ENCODE measurements at places on chromosomes 5 and 9.
A peak's percentile ranks its signal among the peaks of the same experiment; 100 is the strongest.

DNA sequence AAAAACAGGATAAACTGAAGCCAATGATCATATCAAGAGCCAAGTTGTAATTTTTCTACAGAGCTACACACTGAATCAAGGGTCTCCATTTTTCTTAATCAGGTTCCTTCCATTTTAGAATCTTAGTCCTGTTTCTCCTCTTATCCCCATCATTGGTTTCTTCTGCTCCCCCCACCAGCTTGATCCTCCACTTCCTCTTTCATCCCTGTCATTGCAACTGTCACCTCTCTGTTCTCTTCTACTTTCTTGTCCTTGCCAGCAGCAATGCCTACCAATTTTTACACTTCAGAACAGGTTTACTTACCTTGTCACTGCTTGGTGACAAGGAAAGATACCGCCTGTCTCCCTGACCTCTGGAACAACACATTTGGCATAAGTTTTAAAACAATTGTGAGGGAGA, 97.3 kb downstream of the CFAP90 start:
- no peak for DNase-seq

DNA sequence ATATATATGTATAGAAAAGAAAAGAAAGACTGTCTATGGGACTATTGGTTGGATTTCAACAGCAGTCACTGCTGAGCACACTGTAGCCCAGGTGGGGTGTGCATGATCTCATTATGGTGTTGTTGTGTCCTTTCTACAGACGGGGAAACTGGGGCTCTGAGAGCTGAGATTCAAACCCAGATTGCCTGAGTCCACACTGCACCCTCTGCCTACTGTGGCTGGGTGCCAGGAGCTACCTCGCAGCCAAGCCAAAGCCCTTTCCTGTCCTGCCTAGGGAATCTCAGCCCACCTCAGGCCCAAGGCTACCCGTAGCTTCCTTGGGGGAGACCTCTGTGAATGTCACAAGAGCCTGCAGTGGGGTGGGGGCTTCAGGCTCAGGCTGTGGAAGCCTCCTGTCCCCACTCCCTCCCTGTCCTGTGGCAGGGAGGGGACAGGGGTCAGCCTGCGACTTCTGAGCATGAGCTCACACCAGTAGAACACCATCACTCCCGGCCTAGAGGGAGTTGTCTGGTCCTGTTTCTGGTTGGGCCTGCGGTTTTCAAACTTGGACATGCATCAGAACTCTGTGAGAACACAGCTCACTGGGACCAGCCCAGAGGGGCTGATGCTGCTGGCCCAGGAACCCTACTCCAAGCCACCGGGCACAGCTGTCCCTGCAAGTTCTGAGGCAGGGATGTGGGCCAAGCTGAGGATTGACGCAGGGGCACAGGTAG, 7.9 kb upstream of the NINJ1 start:
- DNase-seq = no peak

- DNase-seq = no peak
These were observed 208.3 kb downstream of the MCTP1 start for GRCh38 chr5:95076395-95077185.

DNA sequence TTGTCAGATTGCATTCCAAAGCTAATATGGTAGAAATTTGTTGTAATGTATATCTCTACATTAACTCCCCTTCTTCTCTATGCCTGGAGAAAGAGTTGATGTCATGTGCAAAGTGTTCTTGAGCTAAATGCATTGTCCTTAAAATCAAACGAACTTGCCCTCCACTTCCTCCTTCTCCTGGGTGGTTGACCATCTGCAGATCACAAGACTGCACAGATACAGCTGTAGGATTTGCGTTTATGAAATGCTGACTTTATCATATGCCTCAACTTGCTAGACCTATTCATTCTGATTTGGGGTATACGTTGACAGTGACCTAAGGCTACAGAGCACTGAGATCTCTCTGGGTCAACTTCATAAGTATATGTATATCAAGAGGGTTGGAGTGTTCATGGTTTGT, 8.3 kb downstream of the TRIM32 start:
- DNase-seq = no peak

DNA sequence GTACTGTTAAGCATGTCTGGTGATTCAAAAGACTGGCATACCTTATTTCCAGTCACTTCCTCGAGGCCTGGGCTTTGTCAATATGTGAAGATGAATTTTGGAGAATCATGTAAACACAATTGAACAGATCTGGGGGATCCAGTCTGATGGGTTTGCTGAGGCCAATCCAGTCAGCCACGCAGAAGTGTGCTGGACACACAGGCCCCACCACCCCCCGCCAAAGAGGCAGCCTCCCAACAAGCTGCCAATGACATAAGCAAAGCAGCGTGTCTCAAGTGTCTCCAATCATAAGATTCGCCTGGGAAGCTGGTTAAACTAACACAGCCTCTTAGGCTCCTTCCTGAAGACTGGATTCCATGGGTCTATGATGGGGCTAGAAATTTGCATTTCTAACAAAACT, 192.9 kb upstream of the KLF9 start:
- no peak for DNase-seq

GRCh38 chr5:3139499-3139931, 388.0 kb upstream of the IRX2 start:
- no peak for DNase-seq

DNA sequence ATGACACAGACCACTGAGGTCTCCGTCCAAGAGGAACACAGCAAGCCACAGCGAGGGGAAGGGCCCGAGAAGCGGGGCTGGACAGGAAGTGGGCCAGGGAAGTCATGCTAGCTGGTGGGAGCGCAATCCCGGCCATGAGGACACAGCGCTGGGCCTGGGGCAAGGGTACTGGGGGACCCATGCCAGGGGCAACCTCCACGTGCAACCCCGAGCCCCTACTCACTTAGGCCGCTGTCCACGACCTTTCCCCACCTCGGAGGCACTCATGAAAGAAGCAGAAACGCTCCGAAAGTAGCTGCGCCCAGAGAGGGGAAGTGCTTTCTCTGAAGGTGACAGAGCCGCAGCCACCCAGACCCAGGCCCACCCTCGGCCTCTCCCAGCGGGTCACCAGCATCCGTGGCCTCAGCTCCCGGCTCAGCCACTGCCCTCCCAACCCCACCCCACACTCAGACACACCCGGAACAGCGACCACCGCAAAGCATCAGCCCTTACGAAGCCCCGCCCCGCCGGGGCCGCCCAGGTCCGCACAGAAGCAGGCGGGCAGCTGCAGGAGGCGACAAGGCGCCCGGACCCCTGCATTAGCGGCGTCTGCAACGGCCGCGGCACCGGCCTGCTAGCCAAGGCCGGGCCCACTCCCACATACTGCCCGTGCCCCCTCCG, 782 bp downstream of the BICD2 start:
- no peak for DNase-seq

DNA sequence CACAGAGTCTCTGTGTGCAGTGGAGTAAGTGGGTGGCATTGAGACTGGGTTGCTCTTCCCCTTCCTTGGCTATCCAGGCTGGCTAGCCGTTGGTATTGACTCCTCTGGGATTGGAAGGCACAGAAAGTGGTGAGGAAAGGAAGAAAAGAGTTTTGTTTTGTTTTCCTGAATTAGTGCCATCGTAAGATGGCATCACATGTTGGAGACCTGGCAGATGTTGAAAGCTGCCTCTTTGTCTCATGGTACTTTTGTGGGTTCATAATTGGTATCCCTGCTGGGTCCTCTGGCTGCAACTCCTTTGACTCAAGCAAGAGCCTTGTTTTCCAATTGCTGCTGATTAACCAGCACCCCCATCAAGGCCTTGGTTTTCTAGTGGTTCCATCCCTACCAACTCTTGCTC, 293.8 kb downstream of the PDE4D start:
- DNase-seq = no peak

GRCh38 chr5:1262381-1262780, 32.5 kb downstream of the TERT start:
- DNase-seq = no peak

- DNase-seq = peak; percentile 15
These were observed 166.1 kb downstream of the CACNA1B start for GRCh38 chr9:138043411-138044345.

GRCh38 chr9:132241840-132242620, 80.2 kb downstream of the NTNG2 start:
- DNase-seq = no peak

- DNase-seq = no peak
These were observed 13.1 kb downstream of the ROPN1L start for GRCh38 chr5:10454591-10455276.

- DNase-seq = no peak
These were observed 103.6 kb downstream of the PIK3R1 start for GRCh38 chr5:68318955-68319705.

GRCh38 chr5:16140417-16140816, 39.2 kb downstream of the MARCHF11 start:
- DNase-seq = no peak

DNA sequence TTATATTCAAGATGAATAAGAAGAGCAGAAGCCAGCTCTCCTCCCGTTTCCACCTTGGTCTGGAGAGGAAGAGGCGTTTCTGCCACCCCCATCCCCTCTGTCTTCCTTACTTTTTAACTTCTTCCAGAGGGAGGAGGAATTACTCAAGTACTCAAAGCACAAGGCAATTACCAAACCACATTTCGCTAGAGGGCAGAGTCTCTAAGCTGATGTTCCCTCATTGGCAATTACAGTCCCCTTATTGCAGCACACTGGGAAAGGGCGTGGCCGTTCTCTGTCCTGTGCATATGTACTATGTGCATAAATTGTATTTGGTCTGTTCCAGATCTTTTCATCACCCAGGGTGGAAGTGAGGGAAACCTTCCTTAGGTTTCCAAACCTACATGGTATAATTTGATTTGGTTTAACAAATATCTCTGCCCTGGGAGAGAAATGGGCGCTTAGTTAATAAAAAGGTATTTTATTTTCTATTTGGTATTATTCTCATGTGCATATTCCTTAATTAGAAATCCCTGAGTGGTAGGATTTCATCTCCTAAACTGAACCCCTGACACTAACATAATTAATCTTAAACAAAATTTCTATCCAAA, 29.8 kb upstream of the ALDOB start:
- DNase-seq = peak; percentile 27

- no peak for DNase-seq
These were observed 156.9 kb downstream of the C9orf50 start for GRCh38 chr9:129463994-129464393.

DNA sequence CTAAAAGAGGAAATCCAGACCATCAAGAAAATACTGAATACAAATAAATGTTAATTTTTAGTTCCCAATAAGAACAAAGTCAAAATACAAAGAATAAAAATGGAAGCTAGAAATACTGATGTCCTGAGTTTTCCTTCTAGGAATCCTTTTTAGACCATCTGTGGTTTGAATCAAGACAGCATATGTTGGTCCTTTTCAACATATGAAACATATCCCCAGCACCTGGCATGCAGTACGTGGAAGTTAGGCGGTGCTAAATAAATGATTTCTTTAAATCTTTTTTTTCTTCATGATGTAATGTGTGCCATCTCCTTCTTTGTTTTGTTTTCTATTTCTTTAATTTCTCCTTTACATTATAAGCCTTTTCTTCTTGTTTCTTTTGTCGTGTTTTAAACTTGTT, 34.0 kb downstream of the KIAA1958 start:
- DNase-seq = no peak

GRCh38 chr9:93898026-93898425, 57.1 kb downstream of the BARX1 start:
- DNase-seq = no peak

DNA sequence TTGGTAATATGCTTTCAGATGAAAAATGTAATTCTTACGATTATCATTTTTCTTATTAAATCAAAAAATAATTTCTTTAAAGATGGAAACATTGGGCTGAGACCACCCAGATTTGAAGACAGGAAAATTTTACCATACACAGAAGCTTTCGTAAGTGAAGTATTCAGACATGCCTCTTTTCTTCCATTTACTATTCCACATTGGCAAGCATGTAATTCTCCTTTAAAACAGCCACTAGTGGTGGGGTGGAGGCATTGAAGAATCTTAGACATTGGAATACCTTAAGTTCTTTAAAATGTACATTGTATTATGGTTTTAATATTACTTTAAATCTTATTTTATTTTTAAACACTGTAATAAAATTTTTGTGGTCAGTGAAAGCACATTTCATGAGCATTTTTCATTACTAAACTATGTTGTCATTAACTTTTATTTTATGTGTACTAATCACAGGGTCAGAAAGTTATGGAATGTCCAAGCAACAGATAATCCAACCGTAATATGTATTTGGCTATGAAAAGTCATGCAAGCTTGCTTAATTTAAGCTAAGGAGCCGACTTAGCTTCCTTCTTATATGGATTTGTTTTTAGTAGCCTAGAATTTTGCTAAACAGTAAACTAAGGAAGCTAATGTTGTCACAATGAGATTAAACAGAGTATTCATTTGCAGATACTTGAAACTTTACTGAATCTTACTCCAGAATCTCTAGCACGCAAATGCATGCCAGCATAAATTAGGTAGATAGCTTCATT, 97.4 kb upstream of the ALDH1A1 start:
- no peak for DNase-seq

- no peak for DNase-seq
These were observed 937 bp upstream of the SLC26A2 start for GRCh38 chr5:149959406-149960236.

- DNase-seq = peak; percentile 51
These were observed 35.3 kb upstream of the KCNV2 start for GRCh38 chr9:2681981-2682380.

GRCh38 chr5:21613971-21614488, 1239.1 kb downstream of the CDH12 start:
- DNase-seq = no peak

GRCh38 chr9:88258024-88258423, 119.7 kb upstream of the SPATA31C2 start:
- DNase-seq = no peak

GRCh38 chr5:77893225-77893860, 117.2 kb upstream of the TBCA start:
- DNase-seq = no peak

GRCh38 chr9:108676355-108676754, 179.4 kb downstream of the ACTL7B start:
- no peak for DNase-seq

- DNase-seq = no peak
These were observed 122.8 kb downstream of the TMEM161B start for GRCh38 chr5:88145611-88146467.

Data from D721Med (cell line).